ENCODE measurements at places on chromosomes 6 and 20. TPM values are rescaled to one million over a fixed set of nuclear protein-coding genes. Genes with fewer than 3 reads are reported as not detected.

RIPPLY2 gene
- 3.8 TPM for total RNA-seq

AHI1 gene
- 7.4 TPM for total RNA-seq

LY6G5B gene
- 0.87 TPM for total RNA-seq

KCNQ5 gene
- total RNA-seq, result 24.1 TPM

TRERF1 gene
- total RNA-seq, result 2.3 TPM

HMGN4 gene
- 103 TPM for total RNA-seq

SYCP2 gene
- 3.9 TPM for total RNA-seq

SCRT2 gene
- total RNA-seq, result not detected

RAMACL gene
- 0.08 TPM for total RNA-seq

KCNK17 gene
- not detected for total RNA-seq

IP6K3 gene
- total RNA-seq, result not detected

MDFI gene
- 0.21 TPM for total RNA-seq

PPIL1 gene
- total RNA-seq, result 57.1 TPM

SLC52A3 gene
- 0.11 TPM for total RNA-seq

FGD2 gene
- not detected for total RNA-seq

HLA-DQA1 gene
- total RNA-seq, result 0.08 TPM

SLC17A2 gene
- total RNA-seq, result not detected

SMOC2 gene
- 0.05 TPM for total RNA-seq

ENPP3 gene
- 0.66 TPM for total RNA-seq

PDYN gene
- not detected for total RNA-seq

C6orf163 gene
- 1.3 TPM for total RNA-seq

B3GALT4 gene
- total RNA-seq, result 1.0 TPM

JARID2 gene
- 35.5 TPM for total RNA-seq

CDH4 gene
- total RNA-seq, result not detected

IL17F gene
- total RNA-seq, result not detected

OSTM1 gene
- 194 TPM for total RNA-seq

RSPO4 gene
- total RNA-seq, result 0.24 TPM

GLP1R gene
- not detected for total RNA-seq

EIF6 gene
- 154 TPM for total RNA-seq

GSTA3 gene
- not detected for total RNA-seq

DEK gene
- total RNA-seq, result 141 TPM

FILIP1 gene
- 0.03 TPM for total RNA-seq

NR2E1 gene
- 0.18 TPM for total RNA-seq
